ENCODE measurements at places on chromosomes 7 and 10.

DNA sequence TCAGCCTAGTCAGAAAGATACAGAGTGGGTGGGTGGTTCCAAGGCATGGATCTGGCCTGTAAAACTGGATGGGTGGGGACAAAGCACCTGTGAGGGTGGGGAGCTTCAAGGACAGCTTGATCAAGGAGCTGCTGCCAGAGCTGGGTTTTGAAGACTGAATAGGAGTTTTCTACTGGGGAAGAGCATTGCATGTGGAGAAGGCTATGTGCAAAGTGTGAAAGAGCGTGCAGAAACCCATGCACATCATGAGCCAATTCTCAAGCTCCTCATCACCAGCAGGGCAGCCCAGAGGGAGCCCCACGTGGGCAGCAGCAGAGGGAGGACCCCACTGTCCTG, 58.6 kb downstream of the PDGFA start:
- no peak for DNase-seq

DNA sequence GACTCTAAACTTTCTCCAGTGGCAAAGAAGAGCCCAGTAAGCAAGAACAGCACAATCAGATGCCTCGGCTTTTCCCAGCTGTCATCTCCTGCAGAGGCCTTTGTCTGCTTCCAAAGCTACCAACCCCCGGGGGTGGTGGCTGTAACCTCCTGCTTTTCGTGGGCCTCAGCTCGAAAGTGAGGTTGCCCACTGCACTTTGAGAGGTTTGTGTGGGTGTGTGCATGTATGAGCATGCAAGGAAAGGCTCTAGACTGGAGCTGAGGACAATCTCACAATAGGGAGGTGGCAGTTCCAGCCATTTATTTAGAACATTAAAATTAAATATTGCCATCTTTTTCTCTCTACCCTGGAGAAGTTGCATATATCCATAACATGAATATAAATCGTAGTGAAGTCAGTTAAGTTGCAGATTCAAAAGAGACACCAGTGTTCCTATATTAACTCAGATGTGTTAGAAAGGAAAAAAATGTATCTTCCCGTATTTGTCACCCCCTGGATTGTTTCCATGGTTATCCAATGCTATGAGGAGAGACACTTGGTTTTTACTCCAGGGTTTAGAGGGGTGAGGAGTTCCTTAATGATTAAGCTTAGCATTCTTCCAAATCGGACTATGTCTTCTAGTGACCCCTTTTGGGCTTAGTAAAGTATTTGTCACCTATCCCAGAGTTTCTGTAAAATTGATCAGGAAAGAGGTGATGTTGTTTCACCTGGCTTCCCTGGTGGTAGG, 781.1 kb downstream of the INHBA start:
- DNase-seq = no peak

- DNase-seq = no peak
Measured at GRCh38 chr7:47044625-47045024, 537.3 kb downstream of the TNS3 start.

GRCh38 chr7:14604606-14605005, 297.9 kb downstream of the DGKB start:
- DNase-seq = no peak

DNA sequence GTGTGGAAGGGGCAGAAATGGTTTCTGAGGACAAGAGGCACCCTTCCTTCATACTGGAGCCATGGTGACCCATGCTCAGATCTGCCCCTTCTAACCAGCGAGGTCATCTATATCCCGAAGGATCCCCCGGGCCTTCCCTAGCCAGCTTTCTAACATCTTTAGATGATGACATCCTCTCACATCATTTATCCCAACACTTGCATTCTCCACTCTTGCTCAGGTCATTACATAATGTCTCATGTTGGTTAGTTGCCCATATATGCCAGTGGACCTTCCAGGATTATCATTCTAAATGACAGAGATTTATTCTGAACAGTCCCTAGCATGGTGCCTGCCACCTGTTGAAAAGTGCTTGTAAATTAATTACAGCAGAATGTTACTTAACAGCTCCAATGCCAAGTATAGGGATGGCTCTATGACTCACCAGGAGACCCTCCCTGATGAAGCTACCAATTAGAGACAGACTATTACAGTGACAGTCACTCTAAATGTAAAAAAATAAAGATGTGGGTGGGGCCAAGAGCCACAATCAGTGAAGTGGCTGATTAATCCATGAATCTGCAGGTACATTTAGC, 22.6 kb upstream of the ABLIM1 start:
- DNase-seq = no peak

GRCh38 chr7:2687881-2688318, at the start of gene AMZ1:
AMZ1 (plus strand) TSS chr7:2688202; CDS start chr7:2700452, 12,250 bp downstream.
- DNase-seq = no peak

GRCh38 chr10:123651421-123652047, 14.6 kb upstream of the GPR26 start:
- no peak for DNase-seq

Data from AG09309 (cell line).